Right cardiac atrium (tissue), 5 donors: ENCODE measurements at places on chromosomes 6 and 20. TPM values are rescaled to one million over a fixed set of nuclear protein-coding genes. Genes with fewer than 3 reads are reported as not detected.

SAMD10 gene
- total RNA-seq = 3.3 TPM

SLC52A3 gene
- total RNA-seq = 0.71 TPM

LY86 gene
- total RNA-seq = 2.9 TPM

GSTA2 gene
- total RNA-seq = not detected

MATN4 gene
- not detected for total RNA-seq

PPARD gene
- total RNA-seq = 22.6 TPM

SLC26A8 gene
- total RNA-seq = not detected

ADGRG6 gene
- 17.0 TPM for total RNA-seq

TOX2 gene
- total RNA-seq = 3.0 TPM

KCNK16 gene
- total RNA-seq = not detected

NKX2-2 gene
- not detected for total RNA-seq

CD109 gene
- total RNA-seq = 34.7 TPM

MEP1A gene
- not detected for total RNA-seq

GGTLC1 gene
- not detected for total RNA-seq

ALDH8A1 gene
- 0.25 TPM for total RNA-seq
